Activated CD8-positive, alpha-beta T cell treated with anti-CD3 and anti-CD28 coated beads, Interleukin-2, amount 10 ng/mL, durations not matched to agents 7 days and 5 days (primary cell): ENCODE measurements at places on chromosomes 2 and 18.
A peak's percentile ranks its signal among the peaks of the same experiment; 100 is the strongest.

DNA sequence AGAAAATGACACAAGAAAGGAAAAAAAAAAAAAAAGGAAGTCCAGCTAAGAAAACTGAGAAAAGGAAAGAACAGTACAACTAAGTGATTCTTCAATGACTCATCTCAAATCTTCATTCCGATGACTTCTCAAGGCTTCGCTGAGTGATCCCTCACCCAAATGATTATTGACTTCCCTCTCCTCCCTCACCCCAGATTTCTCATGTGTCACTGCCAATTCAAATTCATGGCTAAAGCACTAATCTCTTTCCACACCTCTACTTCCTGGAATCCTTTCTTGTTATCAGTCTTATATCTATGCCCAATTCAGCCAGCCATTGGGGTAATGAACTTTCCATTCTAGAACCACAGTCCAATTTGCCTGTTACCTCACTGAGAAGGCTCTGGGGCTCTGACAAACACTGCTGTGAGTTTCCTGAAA, 7.2 kb upstream of the ABCB11 start:
- no peak overlapping the region for H3K27ac ChIP-seq
- no peak for DNase-seq
- H3K4me1 ChIP-seq: peaks cover 16% of the 10 kb centered on the region
- peaks cover 2% of the 10 kb centered on the region for H3K27me3 ChIP-seq

GRCh38 chr2:5195636-5196035, 496.5 kb upstream of the SOX11 start:
- DNase-seq: no peak
- H3K4me1 ChIP-seq: no peaks in the 10 kb centered on the region
- H3K36me3 ChIP-seq: no peaks in the 10 kb centered on the region
- no peak overlapping the region for H3K27ac ChIP-seq
- H3K27me3 ChIP-seq: no peaks in the 10 kb centered on the region
- H3K4me3 ChIP-seq: no peak overlapping the region

- H3K4me1 ChIP-seq: no peaks in the 10 kb centered on the region
- H3K4me3 ChIP-seq: no peak overlapping the region
- H3K27me3 ChIP-seq: peaks cover 5% of the 10 kb centered on the region
Measured at GRCh38 chr2:133819906-133820305, 251.6 kb upstream of the NCKAP5 start.

DNA sequence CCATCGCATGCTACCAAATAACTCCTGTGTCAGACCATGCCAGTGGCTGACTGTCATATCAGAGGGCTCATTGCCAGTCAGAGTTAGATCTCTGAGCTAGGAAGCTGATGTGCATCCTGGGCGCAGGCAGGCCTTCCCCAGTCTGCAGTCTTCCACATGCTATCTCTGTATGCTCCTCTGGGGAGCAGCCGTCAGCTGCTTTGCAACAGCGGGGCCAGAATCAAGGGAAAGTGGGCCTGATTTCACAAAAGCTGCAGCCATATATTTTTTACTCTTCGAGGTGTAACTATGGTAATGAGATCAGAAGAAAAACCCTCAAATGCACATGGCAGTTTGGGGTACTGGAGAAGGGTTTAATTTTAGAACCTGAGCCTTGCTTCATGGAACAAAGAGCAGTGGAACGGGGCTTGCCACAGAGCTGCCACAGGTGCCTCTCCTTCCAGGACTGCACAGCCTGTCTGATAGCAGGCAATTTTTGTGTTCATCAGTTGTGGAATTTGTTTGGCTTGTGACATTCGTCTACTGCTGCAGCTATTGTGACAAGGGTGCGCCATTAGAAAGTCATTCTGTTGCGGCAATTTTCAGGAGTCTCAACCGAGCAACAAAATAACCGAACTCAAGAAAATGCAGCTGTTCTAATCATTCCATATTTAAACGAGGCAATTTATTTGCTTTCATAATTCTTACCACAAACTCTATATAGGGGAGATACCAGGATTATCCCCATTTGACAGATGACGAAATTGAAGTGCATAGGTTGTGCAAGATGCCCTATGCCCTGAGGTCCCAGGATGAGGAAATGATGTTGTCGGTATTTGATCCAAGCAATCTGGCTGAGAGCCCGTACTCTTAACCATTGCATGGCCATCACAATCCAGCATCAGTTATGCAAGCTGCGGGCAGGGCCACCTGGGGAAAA, 109.6 kb upstream of the CYRIA start:
- no peaks in the 10 kb centered on the region for H3K27me3 ChIP-seq
- H3K4me1 ChIP-seq: no peaks in the 10 kb centered on the region
- H3K27ac ChIP-seq: no peak overlapping the region
- H3K36me3 ChIP-seq: no peaks in the 10 kb centered on the region

- H3K36me3 ChIP-seq: no peaks in the 10 kb centered on the region
- no peak overlapping the region for H3K27ac ChIP-seq
- H3K27me3 ChIP-seq: no peaks in the 10 kb centered on the region
- no peak for DNase-seq
Measured at GRCh38 chr2:12320991-12321641, 395.6 kb upstream of the TRIB2 start.

DNA sequence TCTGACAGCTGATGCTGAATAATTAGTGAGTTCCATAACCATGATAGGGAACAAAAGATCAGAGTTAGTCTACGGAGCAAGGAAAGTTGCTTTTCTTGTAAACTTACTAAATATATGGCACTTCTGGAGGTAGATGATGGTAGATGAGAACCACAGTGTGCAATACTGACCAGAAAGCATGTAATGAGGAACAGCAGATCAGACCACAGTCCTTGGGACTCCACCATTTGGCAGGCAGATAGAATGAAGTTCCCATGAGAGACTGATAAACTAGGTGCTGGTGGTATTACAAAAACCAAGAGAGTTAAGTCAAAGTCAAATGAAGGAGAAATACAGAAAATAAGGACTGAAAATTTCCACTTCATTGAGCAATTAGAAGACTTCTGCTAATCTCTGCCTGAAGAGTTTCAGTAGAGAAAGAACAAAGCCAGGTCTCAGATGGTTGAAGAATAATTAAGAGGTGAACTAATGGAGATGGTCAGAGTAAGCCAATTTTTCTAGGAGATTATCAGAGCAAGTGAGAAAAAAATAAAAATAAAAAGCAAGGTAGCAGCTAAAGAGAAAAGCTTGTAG, 10.4 kb downstream of the CERKL start:
- no peak overlapping the region for H3K27ac ChIP-seq
- H3K27me3 ChIP-seq: peaks cover 32% of the 10 kb centered on the region
- no peaks in the 10 kb centered on the region for H3K36me3 ChIP-seq
- no peaks in the 10 kb centered on the region for H3K4me1 ChIP-seq
- no peak for DNase-seq

- no peaks in the 10 kb centered on the region for H3K27me3 ChIP-seq
- peaks cover 11% of the 10 kb centered on the region for H3K36me3 ChIP-seq
- H3K27ac ChIP-seq: no peak overlapping the region
- DNase-seq: peak; percentile 10
Measured at GRCh38 chr2:46518861-46519260, 39.5 kb downstream of the TMEM247 start.

DNA sequence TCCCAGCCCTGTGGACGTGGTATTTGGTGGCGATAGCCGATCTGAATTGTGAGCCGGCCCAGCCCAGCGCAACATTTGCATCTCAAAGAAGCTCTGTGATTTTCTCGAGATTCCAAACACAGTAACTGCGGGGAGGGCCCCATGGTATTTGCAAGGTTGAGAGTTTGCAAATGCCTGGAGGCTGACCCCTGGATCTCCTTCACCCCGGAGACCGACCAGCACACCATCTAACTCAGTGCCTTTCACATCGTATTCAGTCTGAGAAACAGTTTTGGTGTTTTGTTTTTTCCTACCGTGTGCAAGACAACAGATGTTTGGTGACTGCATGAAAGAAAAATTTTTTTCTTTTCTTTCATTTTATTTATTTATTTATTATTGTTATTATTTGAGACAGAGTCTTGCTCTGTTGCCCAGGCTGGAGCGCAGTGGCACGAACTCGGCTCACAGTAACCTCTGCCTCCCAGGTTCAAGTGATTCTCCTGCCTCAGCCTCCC, 40.3 kb downstream of the MYCN start:
- H3K4me3 ChIP-seq: no peak overlapping the region
- no peak for DNase-seq
- H3K27me3 ChIP-seq: no peaks in the 10 kb centered on the region
- no peak overlapping the region for H3K27ac ChIP-seq
- no peaks in the 10 kb centered on the region for H3K4me1 ChIP-seq
- H3K36me3 ChIP-seq: no peaks in the 10 kb centered on the region

DNA sequence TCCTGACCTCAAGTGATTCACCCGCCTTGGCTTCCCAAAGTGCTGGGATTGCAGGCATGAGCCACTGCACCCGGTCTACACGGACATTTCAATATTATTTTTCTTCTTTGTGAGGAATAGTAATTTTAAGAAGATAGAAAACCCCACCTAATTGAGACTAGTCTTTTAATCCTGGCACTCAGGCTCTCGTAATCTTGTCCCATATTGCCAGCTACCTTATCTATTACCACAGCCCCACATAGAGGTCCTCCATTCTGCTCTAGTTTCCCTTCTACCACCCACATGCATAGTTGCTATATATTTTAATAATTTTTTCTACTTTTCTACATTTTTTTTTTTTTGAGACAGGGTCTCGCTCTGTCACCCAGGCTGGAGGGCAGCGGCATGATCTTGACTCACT, 9.5 kb upstream of the USP14 start:
- no peak for DNase-seq
- no peak overlapping the region for H3K27ac ChIP-seq
- H3K36me3 ChIP-seq: no peaks in the 10 kb centered on the region
- no peaks in the 10 kb centered on the region for H3K4me1 ChIP-seq

DNA sequence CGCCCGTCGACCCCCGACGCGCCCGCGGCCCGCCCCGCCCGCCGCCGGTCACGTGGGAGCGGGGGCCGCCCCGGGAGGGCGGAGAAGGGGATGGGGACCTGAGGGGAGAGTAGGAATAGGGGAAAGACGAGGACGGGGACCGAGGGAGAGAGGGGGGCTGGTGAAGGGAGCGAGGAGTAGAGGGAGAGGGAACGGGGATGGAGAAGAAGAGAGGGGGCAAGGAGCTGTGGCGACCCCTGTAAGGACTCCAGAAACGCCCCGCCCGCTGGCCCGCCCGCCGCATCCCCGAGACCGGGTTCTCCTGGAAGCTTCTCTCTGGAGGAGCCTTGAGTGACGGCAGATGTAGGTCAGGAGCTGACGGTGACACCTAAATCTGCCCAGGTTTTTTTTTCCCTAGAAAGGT, 615 bp downstream of the ADNP2 start:
- peaks cover 7% of the 10 kb centered on the region for H3K27me3 ChIP-seq
- peak overlapping the region; percentile 89 for H3K27ac ChIP-seq
- peaks cover 25% of the 10 kb centered on the region for H3K4me1 ChIP-seq
- peaks cover 24% of the 10 kb centered on the region for H3K36me3 ChIP-seq
- peak overlapping the region; percentile 81 for H3K4me3 ChIP-seq

- no peaks in the 10 kb centered on the region for H3K27me3 ChIP-seq
- no peaks in the 10 kb centered on the region for H3K36me3 ChIP-seq
- H3K27ac ChIP-seq: no peak overlapping the region
- no peaks in the 10 kb centered on the region for H3K4me1 ChIP-seq
- DNase-seq: no peak
Measured at GRCh38 chr2:221262651-221263050, 309.5 kb downstream of the EPHA4 start.

GRCh38 chr2:97751752-97752151, 38.4 kb downstream of the ZAP70 start:
- peaks cover 18% of the 10 kb centered on the region for H3K4me1 ChIP-seq
- H3K27me3 ChIP-seq: no peaks in the 10 kb centered on the region
- no peak for DNase-seq
- no peak overlapping the region for H3K4me3 ChIP-seq
- H3K36me3 ChIP-seq: peaks cover 15% of the 10 kb centered on the region

DNA sequence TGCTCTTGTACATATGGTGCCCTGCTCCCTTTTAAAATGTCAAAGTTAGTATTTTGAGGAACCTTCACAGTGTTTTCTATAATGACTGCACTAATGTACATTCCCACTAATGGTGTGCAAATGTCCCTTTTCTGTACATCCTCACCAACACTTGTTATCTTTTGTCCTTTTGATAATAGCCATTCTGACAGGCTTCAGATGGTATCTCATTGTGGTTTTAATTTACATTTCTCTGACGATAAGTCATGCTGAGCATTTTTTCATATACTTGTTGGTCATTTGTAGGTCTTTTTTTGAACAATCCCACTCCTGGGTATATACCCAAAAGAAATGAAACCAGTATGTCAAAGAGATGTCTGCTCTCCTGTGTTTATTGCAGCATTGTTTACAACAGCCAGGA, 268.3 kb downstream of the FBXO15 start:
- H3K4me3 ChIP-seq: no peak overlapping the region
- no peaks in the 10 kb centered on the region for H3K36me3 ChIP-seq
- no peak overlapping the region for H3K27ac ChIP-seq
- H3K4me1 ChIP-seq: peaks cover 6% of the 10 kb centered on the region
- no peaks in the 10 kb centered on the region for H3K27me3 ChIP-seq

- H3K4me3 ChIP-seq: no peak overlapping the region
- DNase-seq: no peak
- peaks cover 4% of the 10 kb centered on the region for H3K27me3 ChIP-seq
- H3K4me1 ChIP-seq: no peaks in the 10 kb centered on the region
- no peak overlapping the region for H3K27ac ChIP-seq
Measured at GRCh38 chr18:62925031-62925688, 209.8 kb downstream of the PHLPP1 start.

DNA sequence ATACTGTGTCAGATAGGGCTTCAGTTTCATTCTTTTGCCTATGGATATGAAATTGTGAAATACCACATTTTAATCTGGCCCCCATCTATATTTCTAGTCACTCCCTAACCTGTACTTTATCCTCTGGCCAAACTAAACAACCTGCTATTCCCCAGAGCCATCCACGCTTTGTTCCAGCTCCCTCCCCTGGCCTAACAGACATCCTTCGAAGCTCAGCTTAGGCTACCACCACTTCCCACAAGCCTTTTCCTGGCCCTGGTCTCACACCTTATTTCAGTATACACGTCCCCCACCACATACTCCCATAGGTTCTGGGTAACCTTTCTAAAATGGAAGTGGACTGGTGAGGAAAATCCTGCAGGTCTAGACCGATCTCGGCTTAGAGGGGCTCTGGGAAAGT, 55.4 kb downstream of the MAP4K3 start:
- H3K4me3 ChIP-seq: no peak overlapping the region
- no peak for DNase-seq
- H3K27ac ChIP-seq: no peak overlapping the region
- no peaks in the 10 kb centered on the region for H3K36me3 ChIP-seq
- peaks cover 10% of the 10 kb centered on the region for H3K4me1 ChIP-seq

DNA sequence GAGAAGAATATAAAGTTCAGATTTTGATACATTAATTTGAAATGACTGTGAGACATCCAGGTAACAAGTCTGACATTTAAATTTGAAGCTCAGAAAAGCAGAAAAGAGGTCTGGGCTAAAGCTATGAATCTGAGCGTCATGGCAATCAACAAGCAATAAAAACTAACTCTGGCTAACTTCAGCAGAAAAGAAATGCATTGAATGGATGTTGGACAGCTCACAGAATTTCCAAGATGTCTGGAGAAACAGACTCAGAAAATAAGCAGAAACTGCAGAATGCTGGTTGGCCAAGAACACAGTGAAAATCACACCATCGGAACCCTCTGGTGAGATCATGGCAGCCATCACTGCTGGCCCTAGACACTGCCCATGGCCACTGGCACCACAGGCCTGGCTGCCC, 366.6 kb downstream of the METTL4 start:
- H3K4me1 ChIP-seq: no peaks in the 10 kb centered on the region
- H3K36me3 ChIP-seq: no peaks in the 10 kb centered on the region
- H3K27ac ChIP-seq: no peak overlapping the region
- H3K4me3 ChIP-seq: no peak overlapping the region
- DNase-seq: no peak
- H3K27me3 ChIP-seq: no peaks in the 10 kb centered on the region

GRCh38 chr2:31341351-31341750, 73.2 kb downstream of the XDH start:
- H3K4me3 ChIP-seq: no peak overlapping the region
- H3K4me1 ChIP-seq: no peaks in the 10 kb centered on the region
- no peak for DNase-seq
- no peaks in the 10 kb centered on the region for H3K36me3 ChIP-seq
